ENCODE measurements at places on chromosomes 3 and 15.

- DNase-seq = no peak
These were observed 20.8 kb upstream of the SLC7A14 start for GRCh38 chr3:170606675-170607074.

DNA sequence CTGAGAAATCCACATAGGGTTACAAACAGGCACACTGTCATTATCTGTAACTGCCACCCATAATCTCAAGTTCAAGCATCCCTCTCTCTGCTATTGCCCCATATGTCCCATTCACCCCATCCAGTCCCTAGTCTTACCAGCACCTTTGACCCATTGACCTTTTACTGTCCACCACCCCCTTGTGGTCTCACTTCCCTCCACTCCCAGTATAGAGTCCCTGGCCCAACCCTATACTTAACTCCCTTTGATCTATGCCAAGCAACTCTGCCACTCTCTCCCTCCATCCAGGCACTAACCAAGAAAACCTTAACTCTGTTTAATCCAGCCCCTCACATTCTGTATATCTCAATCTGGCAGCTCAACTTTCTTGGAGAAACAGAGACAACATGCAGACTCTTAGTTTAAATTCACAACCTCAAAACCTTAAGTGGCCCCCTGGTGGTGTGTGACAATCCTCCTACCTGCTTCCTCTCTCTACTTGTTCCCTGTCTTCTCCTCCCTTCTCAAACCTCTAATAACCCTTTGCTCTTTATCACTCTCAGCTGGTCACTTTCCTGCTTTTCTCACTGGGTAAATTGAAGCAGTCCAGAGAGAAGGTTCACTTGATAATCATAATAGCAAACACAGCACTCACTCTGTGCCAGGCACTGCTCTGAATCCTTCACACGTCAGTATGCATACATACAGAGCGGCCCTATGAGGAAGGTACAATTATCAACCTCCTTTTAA lies 162.7 kb downstream of the STT3B start:
- DNase-seq = no peak

- DNase-seq = no peak
These were observed 344.0 kb upstream of the RARB start for GRCh38 chr3:25084016-25084415.

GRCh38 chr3:1380926-1381646 lies 288.3 kb downstream of the CNTN6 start:
- no peak for DNase-seq

GRCh38 chr15:90583471-90584252 lies 53.9 kb downstream of the CRTC3 start:
- DNase-seq = no peak

GRCh38 chr15:46278486-46279090 lies 643.8 kb downstream of the SQOR start:
- no peak for DNase-seq

GRCh38 chr3:128725547-128726022 lies 398 bp upstream of the RAB7A start:
- DNase-seq = no peak

DNA sequence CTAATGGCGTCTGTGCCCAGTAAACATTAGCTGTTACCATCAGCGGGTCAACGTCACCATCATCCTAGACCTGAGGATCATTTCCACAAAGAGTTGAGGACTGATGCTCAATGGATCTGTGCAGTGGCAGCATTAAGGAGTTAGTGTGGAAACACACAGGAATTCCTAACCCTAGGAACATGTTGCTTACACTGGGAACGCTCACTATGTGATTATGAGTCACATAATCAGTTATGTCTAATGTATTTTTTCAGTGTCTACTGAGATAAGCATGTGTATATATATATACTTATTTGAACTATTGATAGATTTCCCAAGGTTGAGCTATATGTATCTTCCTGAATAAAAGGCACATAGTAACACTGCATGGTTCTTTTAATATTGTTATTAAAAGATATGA lies 19.0 kb downstream of the ARNT2 start:
- no peak for DNase-seq

- DNase-seq = no peak
These were observed 43.1 kb upstream of the ALDH1A3 start for GRCh38 chr15:100836501-100836900.

GRCh38 chr3:194574639-194575483 lies 58.4 kb downstream of the TMEM44 start:
- no peak for DNase-seq

DNA sequence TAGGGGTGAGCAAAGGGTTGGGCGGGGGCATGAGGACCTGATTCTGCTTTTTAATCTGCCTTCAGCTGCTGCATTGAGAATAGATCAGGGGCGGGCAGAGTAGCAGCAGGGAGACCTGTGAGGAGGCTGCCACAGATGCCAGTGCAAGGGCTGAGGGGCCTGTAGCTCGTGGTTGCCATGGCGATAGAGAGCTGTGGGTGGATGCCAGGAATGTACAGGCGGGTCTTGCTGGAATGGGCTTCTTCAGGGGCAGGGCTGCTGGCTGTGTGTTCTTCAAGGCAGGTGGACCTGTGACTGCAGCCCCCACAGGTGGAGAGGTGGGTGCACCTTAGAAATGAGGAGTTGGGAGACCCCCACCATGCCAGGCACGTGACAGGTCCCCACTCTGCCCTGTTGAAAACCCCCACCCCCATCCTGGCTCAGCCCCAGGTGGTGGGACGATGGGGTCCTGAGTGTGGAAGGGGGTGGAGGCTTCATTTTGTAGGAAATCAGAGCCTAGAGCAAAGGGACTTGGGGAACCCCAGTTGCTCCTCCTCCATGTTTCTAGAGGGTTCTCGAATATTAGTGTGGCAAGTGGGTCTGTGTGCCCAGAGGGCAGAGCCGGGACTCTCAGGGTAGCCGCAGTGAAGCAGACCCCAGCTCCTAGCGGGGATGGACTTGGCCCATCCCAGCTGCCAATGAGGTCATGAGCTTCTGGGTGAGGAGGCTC lies 38.3 kb downstream of the SLC6A6 start:
- DNase-seq = no peak

DNA sequence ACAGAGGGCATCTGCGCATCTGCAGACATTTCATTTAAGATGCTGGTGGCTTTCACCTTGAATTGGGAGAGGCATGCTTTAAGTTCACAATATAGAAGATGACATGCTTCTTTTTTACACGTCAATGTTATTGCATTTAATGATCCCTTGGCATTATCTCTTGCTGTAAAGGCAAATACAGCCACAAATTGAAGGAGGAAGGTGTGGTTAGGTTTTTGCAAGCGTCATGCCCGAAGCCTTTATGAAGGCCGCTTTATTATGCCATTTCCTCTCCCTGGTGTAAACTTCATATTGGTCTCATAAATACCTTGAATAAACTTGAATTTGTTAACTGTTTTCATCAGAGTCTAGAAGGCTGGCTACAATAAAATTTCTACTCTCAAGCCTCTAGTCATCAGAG lies 212.7 kb downstream of the PDZRN3 start:
- DNase-seq = no peak

DNA sequence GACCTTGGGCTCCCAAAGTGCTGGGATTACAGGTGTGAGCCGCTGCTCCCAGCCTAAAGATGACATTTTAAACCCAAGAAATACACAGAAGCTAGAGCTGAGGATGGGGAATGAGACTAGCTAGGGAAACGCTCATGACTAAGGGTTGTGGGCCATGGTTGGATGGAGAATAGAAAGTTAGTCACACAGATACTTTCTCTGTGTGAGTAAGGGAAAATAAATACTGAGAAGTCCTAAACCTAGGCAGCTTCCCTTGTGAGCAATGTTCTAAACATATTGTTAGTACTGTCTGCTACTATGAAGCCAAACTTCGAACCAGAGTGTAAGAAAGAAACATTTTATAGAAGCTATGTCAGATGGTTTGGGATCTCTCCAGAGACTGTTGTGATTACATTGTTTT lies 304.8 kb upstream of the STAC start:
- no peak for DNase-seq

GRCh38 chr3:136914739-136915138 lies 43.0 kb upstream of the IL20RB start:
- DNase-seq = no peak

GRCh38 chr15:45468294-45468693 lies 54.3 kb downstream of the SLC30A4 start:
- no peak for DNase-seq

Measured in progenitor cell of endocrine pancreas (in vitro differentiated cells).